ENCODE measurements at places on chromosomes 3 and 15.

- peak; percentile 79 for DNase-seq
These were observed 10.7 kb upstream of the ANXA2 start for GRCh38 chr15:60408463-60408981.

DNA sequence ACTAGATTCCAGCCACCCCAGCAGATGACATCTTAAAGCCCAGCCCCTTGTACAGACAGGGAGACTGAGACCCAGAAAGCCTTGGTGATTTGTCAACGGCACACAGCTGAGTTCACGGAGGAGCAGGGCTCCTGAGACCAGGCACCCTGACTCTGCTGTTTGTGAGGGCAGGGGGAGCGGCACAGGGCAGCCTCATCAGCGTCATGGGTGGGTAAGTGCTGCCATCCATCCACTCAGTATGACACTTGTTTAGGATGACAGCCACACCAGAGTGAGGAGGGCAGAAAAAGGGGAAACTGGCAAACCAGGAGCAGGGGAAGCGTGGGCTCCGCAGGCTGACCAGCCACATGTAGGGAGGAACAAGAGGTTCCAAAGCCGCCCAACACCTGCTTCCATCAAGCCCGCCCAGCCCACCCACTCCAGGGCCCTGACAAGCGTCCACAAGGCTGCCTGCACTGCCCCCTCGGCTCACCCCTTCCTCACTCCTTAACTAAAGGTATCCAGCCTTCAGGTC is 19.9 kb downstream of the RBPMS2 start:
- no peak for DNase-seq

- DNase-seq = no peak
These were observed 161.3 kb downstream of the EPHB1 start for GRCh38 chr3:134956395-134956794.

DNA sequence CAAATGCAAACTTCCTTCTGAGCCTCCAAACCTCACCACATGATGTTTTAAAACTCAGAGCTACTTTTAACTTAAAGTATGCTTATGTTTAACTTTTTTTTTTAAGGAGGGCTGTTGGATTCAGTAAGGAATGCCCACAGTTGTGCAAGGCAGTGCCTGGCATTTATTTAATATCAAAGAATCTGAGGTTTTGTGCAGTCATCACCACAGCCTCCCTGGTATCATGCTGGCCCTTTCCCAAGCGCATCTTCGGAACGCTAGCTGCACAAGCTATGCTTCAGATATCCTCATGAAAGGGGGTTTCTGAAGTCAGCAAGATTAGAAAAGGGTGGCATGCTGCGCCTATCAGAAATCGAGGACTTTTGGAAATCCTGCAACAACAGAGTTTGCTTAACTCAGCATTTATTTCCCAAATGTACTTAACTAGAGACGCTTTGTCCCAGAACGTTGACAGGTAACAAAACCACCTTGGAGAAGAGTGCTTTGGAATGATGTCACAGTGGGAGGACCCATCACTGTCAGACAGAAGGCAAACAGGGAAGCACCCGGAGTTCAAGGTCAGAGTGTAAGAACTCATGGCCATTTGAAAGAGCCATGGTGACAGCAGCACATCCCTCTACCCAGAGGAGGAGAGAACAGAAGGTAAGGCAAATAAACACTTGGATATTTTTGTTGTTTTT is 120.2 kb upstream of the IGF1R start:
- DNase-seq = no peak

GRCh38 chr3:80285388-80285787 is 517.6 kb upstream of the ROBO1 start:
- DNase-seq = peak; percentile 13

GRCh38 chr15:61500951-61501620 is 272.0 kb upstream of the RORA start:
- DNase-seq = no peak

- no peak for DNase-seq
These were observed 70.8 kb downstream of the TAFA4 start for GRCh38 chr3:68861521-68861920.

- DNase-seq = no peak
These were observed 89.5 kb downstream of the SMARCC1 start for GRCh38 chr3:47692158-47692557.

GRCh38 chr15:78841376-78841706 is 30.1 kb upstream of the ADAMTS7 start:
- DNase-seq = no peak

DNA sequence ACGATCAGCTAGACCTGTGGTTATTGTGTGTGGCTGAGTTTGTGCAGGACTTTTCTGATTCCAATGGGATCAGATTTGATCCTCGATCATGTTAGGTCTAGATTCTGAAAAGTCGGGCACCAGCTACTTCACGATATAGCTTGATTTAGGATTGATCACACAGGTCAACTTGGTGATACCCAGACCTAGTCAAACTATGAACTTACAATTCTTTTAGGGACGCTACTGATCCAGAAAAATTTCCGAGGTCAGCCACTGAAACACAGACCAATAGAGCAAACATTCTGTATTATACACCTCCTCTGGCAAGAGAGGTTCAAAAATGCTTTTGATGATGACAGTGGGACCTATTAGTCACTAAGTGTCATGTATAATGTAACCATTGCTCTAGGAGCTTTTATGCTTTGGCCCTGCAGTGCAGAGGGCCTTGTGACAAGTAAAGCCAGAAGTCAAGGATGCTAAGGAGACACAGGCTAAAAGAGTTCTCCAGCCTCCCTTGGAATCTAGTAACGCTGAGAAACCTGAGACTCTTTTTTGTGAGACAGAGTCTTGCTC is 115.6 kb upstream of the MB21D2 start:
- no peak for DNase-seq

GRCh38 chr15:98439523-98439942 is 208.8 kb upstream of the IGF1R start:
- no peak for DNase-seq

GRCh38 chr15:32706704-32707103 is 11.1 kb upstream of the GREM1 start:
- peak; percentile 79 for DNase-seq

- peak; percentile 83 for DNase-seq
These were observed 23.3 kb upstream of the C15orf39 start for GRCh38 chr15:75178171-75178937.

- no peak for DNase-seq
These were observed 65.9 kb upstream of the TMEM108 start for GRCh38 chr3:132972333-132972732.

Data from fibroblast of villous mesenchyme (primary cell).